ENCODE measurements at places on chromosomes 4 and X. TPM values are rescaled to one million over a fixed set of nuclear protein-coding genes. Genes with fewer than 3 reads are reported as not detected.

DNA sequence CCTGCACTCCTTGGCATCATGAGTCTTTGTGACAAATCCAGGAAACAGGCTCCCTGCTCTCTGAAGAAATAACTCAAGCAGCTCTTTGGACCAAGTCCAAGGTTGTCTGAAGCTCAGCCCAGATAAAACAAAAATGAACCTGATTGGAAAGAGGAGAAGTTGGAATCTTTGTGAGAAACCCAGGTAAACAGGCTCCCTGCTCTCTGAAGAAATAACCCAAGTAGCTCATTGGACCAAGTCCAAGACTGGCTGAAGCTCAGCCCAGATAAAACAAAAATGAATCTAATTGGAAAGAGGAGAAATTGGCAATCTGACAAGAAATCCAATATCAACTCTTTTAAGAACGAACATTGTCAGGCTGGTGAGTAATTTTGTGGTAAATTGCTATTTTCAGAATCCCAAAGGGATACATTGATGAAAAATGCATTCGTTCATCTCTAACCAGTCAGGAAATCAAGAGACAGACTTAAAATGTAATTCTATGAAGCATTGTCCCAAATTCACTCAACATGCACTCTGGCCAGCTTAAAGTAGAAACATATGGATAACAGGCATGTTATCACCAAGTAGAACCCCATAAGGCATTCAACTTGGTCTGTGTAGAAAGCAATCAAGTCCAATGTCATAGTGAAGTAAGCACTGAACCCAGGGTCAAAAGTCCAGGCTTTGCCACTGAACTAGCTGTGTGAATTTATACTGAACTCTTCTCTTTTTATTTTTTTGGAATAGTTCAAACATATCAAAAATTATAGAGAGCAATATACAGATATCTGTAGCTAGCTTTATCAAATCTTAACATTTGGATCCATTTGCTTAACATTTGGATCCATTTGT is 16.8 kb upstream of the NFXL1 start:
- DNase-seq = no peak

DNA sequence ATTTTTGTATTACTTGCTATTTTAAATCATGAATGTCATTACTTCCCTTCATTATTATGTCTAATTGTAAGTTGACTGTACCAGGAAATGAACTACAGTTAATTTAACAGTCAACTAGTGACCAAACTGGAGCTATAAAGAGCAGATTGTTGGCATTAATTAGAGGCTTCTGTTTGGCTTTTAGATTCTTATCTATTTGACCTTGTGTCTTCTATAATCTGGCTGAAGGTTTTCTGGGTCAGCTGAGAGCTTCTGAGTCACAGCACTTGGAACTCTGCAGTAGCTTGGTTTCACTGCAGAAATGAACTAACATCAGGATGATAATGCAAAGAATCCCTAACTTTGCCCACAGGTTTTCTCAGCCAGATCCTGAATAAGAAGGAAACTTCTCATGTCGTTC is 169.2 kb upstream of the LEF1 start:
- DNase-seq = no peak

DNA sequence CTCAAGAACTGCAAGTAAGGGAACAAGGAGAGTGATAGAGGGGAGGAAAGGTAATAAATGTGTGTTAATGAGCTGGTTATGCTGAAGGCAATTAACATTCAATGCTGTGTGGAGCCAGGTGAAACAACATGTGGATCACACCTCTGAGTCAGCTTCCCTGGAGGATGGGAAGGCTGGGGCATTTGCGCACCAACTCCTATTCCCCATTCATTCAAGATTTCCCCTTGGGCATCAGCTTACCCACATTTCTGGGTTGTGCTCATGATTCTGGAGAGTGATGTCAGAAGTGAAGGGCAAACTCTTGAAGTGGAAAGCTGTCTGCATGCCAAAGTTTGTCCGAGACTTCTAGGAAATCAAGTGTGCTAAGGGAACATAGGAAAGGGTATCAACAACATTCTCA is 461.4 kb downstream of the MID1IP1 start:
- DNase-seq = no peak

DNA sequence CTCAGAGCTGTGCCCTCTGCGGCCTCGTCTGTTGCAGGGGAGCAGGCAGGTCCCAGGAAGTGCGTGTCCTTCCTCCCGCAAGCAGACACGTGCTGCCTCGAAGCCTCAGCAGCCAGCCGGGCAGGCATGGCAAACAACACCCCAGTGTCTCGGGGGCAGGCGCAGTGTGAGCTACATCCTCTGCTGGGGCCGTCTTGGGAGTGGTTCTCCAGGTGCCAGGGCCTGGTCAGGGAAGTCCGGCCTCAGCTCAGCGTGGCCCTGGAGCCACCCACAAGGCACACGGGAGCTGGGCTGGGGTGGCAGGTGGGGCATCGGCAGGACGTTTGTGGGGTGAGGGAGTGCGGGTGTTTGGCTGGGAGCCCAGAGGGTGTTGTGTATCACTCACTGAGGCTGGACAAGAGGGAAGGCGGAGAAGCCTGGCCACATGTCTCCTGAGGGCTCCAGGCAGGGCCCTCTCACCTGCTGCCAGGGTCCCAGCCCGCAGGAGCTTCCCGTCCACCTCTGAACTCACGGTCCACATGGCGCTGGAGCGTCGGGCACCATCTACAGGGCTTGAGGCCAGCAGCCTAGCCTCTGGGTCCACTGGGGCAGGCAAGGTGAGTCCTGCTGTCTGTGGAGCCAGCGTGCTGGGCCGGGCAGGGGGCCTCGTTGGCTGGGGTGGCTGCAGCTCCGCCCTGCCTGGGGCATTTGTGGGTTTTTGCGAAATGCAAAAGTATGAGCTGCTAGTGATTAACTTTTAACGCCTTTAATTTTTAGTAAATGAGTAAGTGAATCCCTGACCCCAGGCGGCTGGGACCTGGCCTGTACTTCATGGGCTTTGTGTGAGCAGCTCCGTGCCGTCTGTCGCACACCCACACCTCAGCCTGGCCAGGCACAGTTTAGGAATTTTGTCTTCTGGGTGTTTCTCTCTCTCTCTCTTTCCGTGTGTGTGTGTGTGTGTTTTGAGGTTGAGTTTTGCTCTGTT is 17.3 kb upstream of the UVSSA start:
- peak; percentile 58 for DNase-seq

GRCh38 chrX:22165732-22166457 is 106.8 kb upstream of the CBLL2 start:
- no peak for DNase-seq

- DNase-seq = no peak
These were observed 24.2 kb upstream of the SMIM20 start for GRCh38 chr4:25889589-25890503.

DNA sequence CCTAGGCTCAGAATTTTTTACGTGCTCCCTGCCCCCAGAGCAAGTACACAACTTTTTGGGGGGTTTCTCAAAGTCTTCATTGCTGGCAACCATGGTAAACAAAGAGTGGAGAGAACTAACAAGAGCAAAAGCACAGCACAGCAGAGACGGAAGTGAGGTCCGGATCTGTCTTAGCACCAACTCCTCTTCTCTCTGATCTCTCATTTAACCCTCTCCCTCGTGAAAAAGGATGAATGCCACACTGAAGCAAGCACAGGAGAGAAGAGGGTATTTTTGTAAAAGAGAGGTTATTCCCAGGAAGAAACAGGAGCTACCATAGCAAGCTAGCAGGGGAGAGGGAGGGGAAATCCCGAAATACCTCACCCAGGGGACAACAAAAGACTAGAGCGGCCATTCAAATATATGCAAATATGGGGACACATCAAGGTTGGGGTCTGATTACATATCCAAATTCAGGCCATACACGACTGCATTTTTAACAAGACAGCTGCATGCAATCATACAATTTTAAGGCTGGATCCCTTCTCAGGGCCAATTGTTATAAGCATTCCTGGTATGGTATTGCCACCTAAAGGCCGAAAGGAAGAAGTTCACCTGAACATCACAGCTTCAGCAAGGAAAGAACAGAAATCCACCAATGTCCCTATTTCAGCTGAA is 46.6 kb downstream of the CD40LG start:
- peak; percentile 29 for DNase-seq

- no peak for DNase-seq
These were observed 45.1 kb downstream of the ARHGEF9 start for GRCh38 chrX:63739885-63740284.

DNA sequence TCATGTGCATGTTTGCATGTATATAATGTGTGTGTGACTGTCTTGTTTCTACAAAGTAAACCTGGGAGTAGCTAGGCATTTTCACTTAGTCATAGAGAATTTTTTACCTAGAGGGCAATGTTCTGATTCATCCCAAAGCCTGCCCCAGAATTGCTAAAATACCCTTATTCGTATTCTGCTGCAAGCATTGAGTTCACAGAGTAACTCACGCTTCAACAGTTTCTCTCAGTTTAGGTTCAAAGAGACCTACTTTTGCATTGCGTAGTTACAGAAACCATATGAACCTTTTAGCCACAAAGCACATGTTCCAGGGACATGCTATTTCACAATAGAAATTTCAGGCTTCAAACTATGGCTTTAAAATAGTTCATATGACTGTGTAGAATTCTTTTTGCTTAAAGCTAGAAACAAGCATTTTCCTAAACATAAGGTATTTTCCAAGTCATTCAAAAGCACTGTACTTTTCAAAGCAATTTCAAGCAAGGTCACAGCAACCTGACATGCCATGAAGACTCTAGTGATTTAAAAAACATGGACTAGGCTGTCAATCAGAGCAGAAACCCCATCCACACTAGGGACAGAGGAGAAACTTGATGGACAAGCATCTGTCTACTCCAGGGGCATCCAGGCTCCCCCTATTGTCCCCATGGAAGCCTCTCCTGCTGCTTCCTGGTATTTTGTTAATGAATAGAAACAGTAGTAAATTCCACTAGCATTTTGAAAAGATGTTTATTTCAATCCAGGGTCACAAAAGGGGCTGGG is 81.5 kb upstream of the MAPK10 start:
- no peak for DNase-seq

DNA sequence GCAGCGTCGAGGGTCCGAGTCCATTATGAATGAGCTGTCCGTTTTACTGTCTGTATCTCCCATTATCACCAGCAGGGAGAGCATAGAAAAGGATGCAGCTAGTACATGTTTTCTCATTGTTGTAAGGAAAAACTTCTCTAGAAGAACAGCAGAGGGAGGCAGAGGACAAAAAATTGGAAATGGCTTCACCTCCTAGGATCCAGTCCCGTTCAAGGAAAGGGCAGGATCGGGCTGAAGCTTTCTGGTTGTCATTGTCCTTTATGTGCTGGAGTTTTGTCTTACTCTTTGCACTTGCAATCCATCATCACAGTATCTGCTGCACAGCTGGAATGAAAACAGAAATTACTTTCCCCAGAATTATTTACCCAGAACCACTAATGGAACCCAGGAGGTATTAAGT is 14.7 kb downstream of the NDP start:
- peak; percentile 48 for DNase-seq

GRCh38 chr4:113349430-113349829 is 300.0 kb downstream of the ANK2 start:
- DNase-seq = no peak

- no peak for DNase-seq
These were observed 14.8 kb downstream of the PJA1 start for GRCh38 chrX:69150281-69150960.

GRCh38 chr4:137226900-137227299 is 305.4 kb downstream of the PCDH18 start:
- DNase-seq = no peak

DNA sequence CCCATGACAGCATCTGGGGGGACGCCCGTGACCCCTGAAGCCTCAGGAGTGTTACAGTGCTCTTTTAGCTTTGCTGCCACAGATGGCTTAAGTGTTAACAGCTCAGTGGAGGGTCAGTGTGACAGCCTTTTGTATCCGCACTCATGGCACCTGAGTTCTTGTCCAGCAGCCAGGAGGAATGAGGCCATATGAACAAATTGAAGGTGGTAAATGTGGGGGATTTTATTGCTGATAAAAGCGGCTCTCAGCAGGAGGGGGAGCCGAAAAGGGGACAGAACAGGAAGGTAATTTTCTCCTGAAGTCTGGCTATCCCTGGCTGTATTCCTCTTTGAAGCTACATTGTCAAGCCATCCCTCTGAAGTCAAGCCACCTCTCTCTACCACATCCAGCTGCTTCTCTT is 441.0 kb downstream of the RAPGEF2 start:
- no peak for DNase-seq

DNA sequence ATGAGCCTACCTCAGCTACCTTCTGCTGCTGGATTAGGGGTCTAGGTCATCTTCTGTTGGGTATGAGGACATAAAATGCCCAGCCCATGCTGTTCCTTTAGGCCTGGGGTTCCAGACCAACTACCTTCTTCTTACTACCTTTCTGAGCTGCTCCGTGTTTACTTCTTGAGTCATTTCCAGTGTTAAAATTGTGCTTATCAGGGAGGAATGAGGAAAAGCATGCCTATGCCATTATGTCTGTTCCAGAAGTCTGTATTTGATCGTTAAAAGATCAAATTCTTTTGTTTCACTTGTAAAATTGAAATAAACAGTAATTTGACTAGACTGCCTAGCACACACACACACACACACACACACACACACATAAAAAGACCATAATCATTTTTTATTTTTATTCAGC is 1912.7 kb upstream of the TENM3 start:
- DNase-seq = no peak

GRCh38 chr4:113682730-113683537 is 78.6 kb downstream of the CAMK2D start:
- DNase-seq = peak; percentile 17

DNA sequence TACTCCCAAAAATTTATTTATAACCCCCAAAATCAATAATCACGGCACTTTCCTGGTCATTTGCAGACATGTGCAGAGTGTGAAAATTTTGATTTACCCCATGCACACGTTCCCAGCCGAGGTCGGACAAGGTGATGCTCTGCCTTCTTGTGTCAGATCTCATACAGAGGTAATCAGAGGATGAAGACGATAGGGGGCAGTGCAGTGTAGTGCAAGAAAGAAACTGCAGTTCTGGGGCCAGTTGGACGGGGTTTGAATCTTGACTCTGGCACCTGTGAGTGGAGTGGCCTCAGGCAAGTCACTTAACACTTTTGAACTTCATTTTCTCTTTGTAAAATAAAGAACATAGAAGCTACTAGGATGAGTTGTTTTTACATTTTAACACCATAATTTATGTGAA is 88.4 kb downstream of the FRMPD3 start:
- DNase-seq = peak; percentile 15

- no peak for DNase-seq
These were observed 62.4 kb downstream of the ZNF182 start for GRCh38 chrX:47941423-47941822.

DNA sequence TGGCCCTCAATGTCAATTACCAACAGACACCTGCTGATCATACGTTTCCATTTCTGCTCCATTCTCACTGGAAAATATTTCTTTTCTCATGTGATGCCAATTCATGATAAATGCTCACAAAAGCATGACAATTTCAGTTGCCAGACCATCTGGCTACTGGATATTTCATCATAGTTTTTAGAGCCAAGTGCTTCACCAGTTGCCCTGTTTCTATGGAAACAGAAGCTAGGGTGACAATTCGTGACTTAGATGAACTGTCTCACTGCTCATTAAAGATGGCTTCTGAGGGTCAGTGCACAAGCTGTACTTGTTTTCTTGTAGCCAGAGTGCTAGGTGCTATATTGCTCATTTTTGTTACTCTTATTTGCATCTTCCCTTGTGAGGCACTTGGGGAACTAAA is 184.9 kb downstream of the COMMD8 start:
- DNase-seq = no peak

SRPX gene
- not detected for polyA plus RNA-seq

BMX gene
- not detected for polyA plus RNA-seq

LDOC1 gene
- 28.3 TPM for polyA plus RNA-seq

PABPC4L gene
- polyA plus RNA-seq = not detected

GPR82 gene
- 0.10 TPM for polyA plus RNA-seq

RAB39B gene
- polyA plus RNA-seq = 4.0 TPM
